ENCODE measurements at places on chromosomes 3 and 15.

DNA sequence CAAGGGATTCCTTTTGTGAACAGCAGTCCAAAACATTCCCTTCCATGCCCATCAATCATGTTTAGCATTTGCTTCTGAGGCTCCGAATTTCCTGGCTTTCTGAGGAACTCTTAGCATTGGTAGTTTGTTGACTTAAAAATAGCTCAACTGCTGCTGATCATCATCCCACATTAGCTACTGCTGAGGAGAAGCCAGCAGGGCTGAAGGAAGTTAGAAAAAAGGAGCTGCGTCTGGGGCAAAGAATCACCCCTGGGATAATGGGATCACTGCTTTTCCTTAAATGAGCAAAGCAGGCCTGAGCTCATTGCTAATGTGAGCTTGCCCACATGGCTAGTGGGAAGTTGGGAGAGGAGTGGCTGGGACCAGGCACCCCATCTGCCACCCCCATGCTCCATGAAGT, 39.8 kb downstream of the CYP19A1 start:
- DNase-seq = no peak

DNA sequence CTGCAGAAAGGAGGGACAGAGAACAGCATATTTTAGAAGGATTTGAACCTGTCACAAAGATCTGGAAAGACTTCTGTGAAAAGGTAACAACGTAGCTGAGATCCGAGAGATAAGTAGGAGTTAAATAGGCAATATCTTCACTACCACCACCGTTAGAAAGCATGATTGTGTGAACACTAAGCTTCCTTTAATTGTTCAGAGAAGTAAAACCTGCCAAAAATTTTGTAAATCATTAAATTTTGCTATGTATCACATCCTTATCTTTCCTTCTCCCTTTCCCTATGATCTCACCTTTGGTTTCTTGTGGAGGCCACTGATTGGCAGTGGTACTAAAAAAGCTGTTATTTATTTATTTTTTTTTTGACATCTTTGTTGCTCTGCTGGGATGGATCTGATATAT, 346.9 kb downstream of the NLGN1 start:
- no peak for DNase-seq

DNA sequence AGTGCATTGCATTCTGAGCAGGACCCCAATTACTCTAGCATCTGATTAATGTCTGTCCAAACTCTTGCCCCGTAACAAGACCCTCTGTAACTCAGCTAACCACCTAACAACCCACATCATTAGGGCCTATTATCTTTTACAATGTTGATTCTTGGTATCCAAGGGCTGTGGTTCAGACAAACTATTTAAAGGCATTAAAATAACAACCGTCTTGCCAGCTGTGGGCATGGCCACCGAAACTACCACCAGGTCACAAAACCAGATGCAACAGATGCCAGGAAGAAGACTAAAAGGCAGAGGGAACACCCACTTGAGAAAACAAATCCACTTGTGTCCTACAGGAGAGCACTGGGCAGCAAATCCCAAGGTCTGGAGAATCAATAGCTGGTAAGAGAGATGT, 262.9 kb downstream of the ERC2 start:
- DNase-seq = no peak

- DNase-seq = no peak
Observed at GRCh38 chr3:38645076-38645475, 4.4 kb downstream of the SCN5A start.

GRCh38 chr15:64877435-64877834, 34.3 kb upstream of the ANKDD1A start:
- no peak for DNase-seq

- no peak for DNase-seq
Observed at GRCh38 chr3:24042174-24043059, 97.3 kb downstream of the NR1D2 start.

DNA sequence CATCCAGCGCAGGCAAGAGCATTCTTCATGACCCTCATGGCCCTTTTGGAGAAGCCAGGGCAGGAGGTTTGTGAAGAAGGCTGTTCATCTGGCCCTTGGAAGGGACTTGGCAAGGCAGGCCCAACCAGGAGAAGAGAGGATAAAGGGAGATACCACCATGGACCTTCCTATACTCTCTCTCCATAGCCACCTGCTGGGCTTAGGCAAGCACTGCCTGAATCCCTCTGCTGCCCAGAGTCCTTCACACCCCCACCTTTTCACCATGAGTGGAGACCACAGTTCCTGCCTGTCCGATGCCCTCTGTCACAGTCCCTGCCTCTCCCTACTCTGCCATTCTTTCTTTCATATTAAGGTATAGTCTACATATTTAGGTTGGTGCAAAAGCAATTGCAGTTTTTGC, 10.6 kb upstream of the SFMBT1 start:
- no peak for DNase-seq

- no peak for DNase-seq
Observed at GRCh38 chr3:12371525-12372140, 82.8 kb downstream of the PPARG start.

GRCh38 chr3:80754969-80755368, 987.2 kb upstream of the ROBO1 start:
- DNase-seq = no peak

DNA sequence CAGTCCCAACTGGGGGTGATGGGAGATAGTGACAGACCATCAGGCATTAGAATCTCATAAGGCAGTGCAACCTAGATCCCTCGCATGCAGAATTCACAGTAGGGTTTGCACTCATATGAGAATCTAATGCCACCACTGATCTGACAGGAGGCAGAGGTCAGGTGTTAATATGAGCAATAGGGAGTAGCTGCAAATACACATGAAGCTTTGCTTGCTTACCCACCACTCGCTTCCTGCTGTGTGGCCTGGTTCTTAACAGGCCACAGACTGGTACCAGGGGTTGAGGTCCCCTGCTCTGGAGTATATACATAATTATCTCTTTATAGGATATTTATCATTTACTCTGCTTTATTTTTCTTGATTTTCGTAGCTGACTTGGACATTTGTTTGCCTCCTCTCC, 36.0 kb upstream of the ZMAT3 start:
- DNase-seq = no peak

- DNase-seq = no peak
Observed at GRCh38 chr15:62472616-62473299, 307.7 kb upstream of the C2CD4B start.

All from effector memory CD8-positive, alpha-beta T cell (primary cell).